ENCODE measurements at places on chromosomes 3 and 15.

DNA sequence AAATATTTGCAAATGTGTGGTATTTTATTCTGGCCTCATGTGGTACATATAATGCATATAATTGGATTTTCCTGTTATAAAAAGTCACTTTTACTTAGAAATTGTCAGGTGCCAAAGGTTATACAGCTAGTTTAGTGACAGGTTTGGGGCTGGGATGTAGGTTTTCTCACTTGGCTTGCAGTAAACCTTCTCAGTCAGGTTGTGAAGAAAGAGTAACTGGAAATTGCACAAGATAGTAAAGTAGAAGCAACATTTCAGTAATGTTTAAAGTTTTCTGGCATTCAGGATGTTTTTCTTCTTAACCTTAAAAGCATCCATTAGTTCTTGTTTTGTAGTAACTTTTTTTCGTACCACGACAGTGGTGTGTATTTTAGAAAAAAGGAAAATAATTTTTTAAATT is 53.9 kb downstream of the MEF2A start:
- no peak overlapping the region for H3K4me3 ChIP-seq
- no peaks in the 10 kb centered on the region for H3K27me3 ChIP-seq
- no peak overlapping the region for H3K27ac ChIP-seq
- peaks cover 6% of the 10 kb centered on the region for H3K4me1 ChIP-seq

DNA sequence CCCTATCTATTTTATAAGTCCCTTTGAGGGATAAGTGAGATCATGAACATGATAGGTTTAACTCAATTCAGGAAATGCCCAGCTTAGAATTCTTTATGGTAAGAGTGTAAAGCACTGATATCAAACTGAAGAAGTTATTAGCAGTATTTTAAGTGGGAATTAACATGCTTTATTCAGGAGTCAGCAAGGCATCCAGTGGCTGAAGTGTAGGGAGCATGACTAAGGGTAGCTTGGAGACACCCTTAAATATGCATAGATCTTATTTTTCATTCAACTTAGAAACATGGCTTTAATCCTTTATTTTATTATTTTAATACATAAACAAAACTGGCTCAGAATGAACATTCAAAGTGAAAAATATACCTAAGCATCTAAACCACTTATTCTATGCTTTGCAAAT is 158.3 kb upstream of the LPP start:
- DNase-seq, result no peak
- no peak overlapping the region for H3K4me3 ChIP-seq
- no peaks in the 10 kb centered on the region for H3K27me3 ChIP-seq
- no peaks in the 10 kb centered on the region for H3K36me3 ChIP-seq

- peaks cover 33% of the 10 kb centered on the region for H3K36me3 ChIP-seq
- H3K27me3 ChIP-seq, result peaks cover 9% of the 10 kb centered on the region
- H3K4me1 ChIP-seq, result peaks cover 17% of the 10 kb centered on the region
- H3K27ac ChIP-seq, result no peak overlapping the region
- DNase-seq, result no peak
- H3K4me3 ChIP-seq, result no peak overlapping the region
Measured at GRCh38 chr3:39127908-39128304, 20.4 kb downstream of the TTC21A start.

DNA sequence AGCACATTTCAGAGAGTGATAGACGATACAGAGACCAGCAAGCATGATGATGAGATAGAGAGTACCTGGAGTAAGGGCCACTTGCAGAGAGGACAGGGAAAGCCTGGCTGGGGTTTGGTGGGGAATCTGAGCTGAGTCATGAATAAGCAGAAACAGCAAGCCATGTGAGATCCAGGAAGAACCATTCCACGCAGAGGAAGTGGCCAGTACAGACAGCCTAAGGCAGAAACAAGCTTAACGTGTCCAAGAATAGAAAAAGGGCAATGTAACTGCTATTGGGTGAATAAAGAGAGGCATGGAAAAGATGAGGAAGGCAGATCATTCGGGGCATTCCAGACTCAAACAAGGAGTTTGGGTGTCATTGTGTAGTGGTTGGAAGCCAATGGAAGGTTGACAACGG is 816.3 kb upstream of the CFAP20DC start:
- no peaks in the 10 kb centered on the region for H3K27me3 ChIP-seq
- peaks cover 2% of the 10 kb centered on the region for H3K4me1 ChIP-seq

DNA sequence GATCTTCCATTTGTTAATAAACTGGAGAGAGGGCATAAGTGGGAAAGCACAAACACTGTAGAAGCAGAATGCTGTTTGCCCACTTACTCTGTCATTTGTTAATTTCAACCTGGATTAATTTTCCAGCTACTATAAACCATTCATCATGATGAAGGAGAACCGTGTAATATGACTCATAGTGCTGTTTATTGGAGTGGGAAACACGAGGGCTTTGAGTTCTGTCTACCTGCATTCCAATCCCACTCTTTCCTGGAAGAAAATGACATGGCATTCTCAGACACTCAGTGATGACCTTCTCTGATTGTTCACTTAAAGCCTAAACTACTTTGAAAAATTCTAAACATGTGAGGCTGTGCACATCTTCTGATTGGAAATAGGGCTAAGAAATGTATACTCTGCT is 826.7 kb downstream of the AGBL1 start:
- H3K4me1 ChIP-seq, result no peaks in the 10 kb centered on the region
- no peaks in the 10 kb centered on the region for H3K27me3 ChIP-seq
- H3K4me3 ChIP-seq, result no peak overlapping the region
- no peak overlapping the region for H3K27ac ChIP-seq

GRCh38 chr15:34023907-34024306 is 15.1 kb downstream of the AVEN start:
- H3K4me3 ChIP-seq, result no peak overlapping the region
- H3K27ac ChIP-seq, result no peak overlapping the region
- H3K27me3 ChIP-seq, result peaks cover 4% of the 10 kb centered on the region
- H3K36me3 ChIP-seq, result no peaks in the 10 kb centered on the region

- DNase-seq, result no peak
- H3K4me1 ChIP-seq, result no peaks in the 10 kb centered on the region
- no peak overlapping the region for H3K4me3 ChIP-seq
- peaks cover 4% of the 10 kb centered on the region for H3K27me3 ChIP-seq
- H3K36me3 ChIP-seq, result no peaks in the 10 kb centered on the region
- no peak overlapping the region for H3K27ac ChIP-seq
Measured at GRCh38 chr3:94307588-94307987, 244.7 kb downstream of the NSUN3 start.

DNA sequence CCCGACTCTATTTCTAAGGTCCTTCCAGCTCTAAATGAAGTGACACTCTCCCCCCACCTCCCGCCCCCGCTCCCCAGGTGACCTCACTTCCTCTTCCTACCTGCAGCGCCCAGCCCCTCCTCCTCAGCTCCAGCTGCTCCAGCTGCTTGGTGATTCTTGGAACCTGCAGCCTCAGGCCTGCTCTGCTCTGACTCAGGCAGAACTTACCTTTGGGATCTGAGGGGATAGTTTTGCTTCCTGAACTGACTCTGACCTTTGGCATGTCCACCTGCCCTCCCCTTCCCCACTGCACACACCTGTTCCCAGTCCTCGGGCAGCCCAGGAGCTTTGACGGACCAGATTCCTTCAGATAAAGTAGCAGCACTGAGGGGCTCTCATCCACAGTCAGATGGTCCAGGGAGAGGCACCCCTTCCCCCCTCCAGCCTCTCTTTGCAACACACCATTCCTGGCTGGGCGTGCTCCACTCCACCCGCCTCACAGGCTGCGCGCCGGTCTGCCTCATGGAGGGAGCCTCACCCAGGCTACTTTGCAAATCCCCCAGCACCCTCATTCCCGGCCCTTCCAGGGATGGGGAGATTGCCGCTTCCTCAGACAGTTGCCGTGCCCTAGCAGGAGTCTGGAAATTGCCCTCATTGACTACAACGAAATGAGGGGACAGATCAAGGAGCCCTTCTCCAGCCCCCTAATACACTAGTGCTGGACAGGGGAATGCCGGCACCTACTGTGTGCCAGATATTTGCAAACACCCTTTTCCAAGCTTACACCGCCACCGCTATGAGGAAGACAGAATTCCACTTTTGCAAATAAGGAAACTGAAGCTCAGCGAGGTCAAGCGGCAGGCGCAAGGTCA is 692 bp upstream of the C15orf39 start:
- H3K27me3 ChIP-seq, result peaks cover 13% of the 10 kb centered on the region
- peaks cover 33% of the 10 kb centered on the region for H3K4me1 ChIP-seq
- no peak for DNase-seq
- no peaks in the 10 kb centered on the region for H3K36me3 ChIP-seq
- peak overlapping the region; percentile 82 for H3K27ac ChIP-seq

- H3K4me1 ChIP-seq, result peaks cover 71% of the 10 kb centered on the region
- no peak for DNase-seq
- H3K4me3 ChIP-seq, result peak overlapping the region; percentile 94
- H3K27ac ChIP-seq, result peak overlapping the region; percentile 94
- peaks cover 44% of the 10 kb centered on the region for H3K36me3 ChIP-seq
Measured at GRCh38 chr3:184336547-184337398, 627 bp upstream of the FAM131A start.

DNA sequence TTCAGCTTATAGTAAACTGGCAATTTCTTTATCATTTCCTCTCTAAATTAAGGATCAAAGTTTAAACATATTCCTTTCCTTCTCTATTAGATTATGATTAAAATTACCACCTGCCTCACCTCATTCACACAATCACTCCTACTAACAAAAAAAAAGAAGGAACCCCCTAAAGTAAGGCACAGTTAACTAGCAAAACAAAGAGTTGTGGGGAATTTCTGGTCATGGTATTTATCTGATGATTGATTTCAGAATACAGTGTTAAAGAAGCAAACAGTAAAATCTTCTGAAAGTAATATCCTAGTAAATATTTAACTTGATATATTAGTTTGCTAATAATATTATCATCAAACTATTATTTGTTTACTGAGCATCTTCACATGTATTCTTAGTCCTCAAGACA is 8.8 kb downstream of the GBE1 start:
- H3K4me1 ChIP-seq, result peaks cover 3% of the 10 kb centered on the region
- no peaks in the 10 kb centered on the region for H3K27me3 ChIP-seq
- no peak for DNase-seq

GRCh38 chr3:49020330-49021212 is 1.4 kb upstream of the NDUFAF3 start:
- H3K4me1 ChIP-seq, result peaks cover 18% of the 10 kb centered on the region
- H3K4me3 ChIP-seq, result peak overlapping the region; percentile 96
- peak; percentile 42 for DNase-seq
- H3K27ac ChIP-seq, result peak overlapping the region; percentile 42
- H3K36me3 ChIP-seq, result peaks cover 26% of the 10 kb centered on the region
- H3K27me3 ChIP-seq, result peaks cover 25% of the 10 kb centered on the region

DNA sequence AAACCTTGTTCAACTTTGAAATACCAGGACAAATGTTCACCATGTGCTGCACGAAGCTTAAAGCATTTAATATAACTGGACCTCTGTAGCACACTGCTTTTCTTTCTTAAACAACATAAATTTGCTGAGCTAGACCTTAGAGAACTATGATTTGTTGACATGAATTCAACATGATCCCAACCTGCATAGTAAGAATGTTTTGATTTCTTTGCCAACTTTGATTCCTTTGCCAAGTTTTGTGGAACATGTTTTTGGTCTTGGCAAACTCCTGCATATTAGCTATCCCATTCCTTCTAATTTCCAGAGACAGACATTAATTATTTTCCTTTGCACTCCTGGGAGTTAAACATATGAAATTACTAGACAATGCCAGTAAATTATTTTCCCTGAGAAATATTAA is 197.2 kb upstream of the RBMS3 start:
- no peaks in the 10 kb centered on the region for H3K27me3 ChIP-seq
- no peaks in the 10 kb centered on the region for H3K36me3 ChIP-seq
- no peak for DNase-seq
- H3K4me1 ChIP-seq, result no peaks in the 10 kb centered on the region

GRCh38 chr15:90178468-90179435 is 22.4 kb upstream of the SEMA4B start:
- H3K36me3 ChIP-seq, result no peaks in the 10 kb centered on the region
- H3K4me3 ChIP-seq, result no peak overlapping the region
- H3K4me1 ChIP-seq, result no peaks in the 10 kb centered on the region
- peaks cover 2% of the 10 kb centered on the region for H3K27me3 ChIP-seq
- DNase-seq, result no peak

GRCh38 chr3:3553236-3553635 is 246.0 kb upstream of the LRRN1 start:
- H3K4me1 ChIP-seq, result no peaks in the 10 kb centered on the region
- H3K27ac ChIP-seq, result no peak overlapping the region
- DNase-seq, result no peak
- H3K36me3 ChIP-seq, result no peaks in the 10 kb centered on the region
- H3K4me3 ChIP-seq, result no peak overlapping the region
- peaks cover under 1% of the 10 kb centered on the region for H3K27me3 ChIP-seq

GRCh38 chr3:62051506-62051905 is 321.8 kb downstream of the FEZF2 start:
- peak; percentile 21 for DNase-seq
- no peaks in the 10 kb centered on the region for H3K27me3 ChIP-seq
- no peaks in the 10 kb centered on the region for H3K36me3 ChIP-seq
- H3K4me1 ChIP-seq, result peaks cover 12% of the 10 kb centered on the region
- H3K27ac ChIP-seq, result no peak overlapping the region
- H3K4me3 ChIP-seq, result no peak overlapping the region

GRCh38 chr15:90039996-90040395 is 38.9 kb downstream of the ZNF710 start:
- H3K27me3 ChIP-seq, result peaks cover 13% of the 10 kb centered on the region
- no peak for DNase-seq
- peaks cover 82% of the 10 kb centered on the region for H3K4me1 ChIP-seq
- H3K4me3 ChIP-seq, result no peak overlapping the region

DNA sequence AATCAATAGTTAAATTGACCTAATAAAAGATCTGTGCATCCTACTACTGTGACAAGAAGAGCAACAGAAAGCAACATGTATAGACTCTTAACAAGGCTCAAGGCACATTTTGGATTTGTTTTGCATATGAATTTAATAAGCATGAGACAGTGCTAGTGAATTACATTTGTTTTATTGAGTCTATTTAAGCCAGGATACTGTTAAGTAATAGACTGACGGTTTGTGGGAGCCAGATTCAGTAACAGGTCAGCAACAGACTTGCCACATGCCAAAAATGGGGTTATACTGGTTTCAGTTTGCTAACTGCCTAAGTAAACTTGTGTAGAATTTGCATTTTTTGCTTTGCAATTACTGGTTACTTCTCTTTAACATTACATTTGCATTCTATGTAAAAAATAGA is 54.0 kb downstream of the MBNL1 start:
- H3K27ac ChIP-seq, result no peak overlapping the region
- H3K4me1 ChIP-seq, result peaks cover 14% of the 10 kb centered on the region
- H3K36me3 ChIP-seq, result peaks cover 8% of the 10 kb centered on the region
- no peaks in the 10 kb centered on the region for H3K27me3 ChIP-seq
- H3K4me3 ChIP-seq, result no peak overlapping the region

GRCh38 chr3:18179521-18179920 is 245.6 kb downstream of the SATB1 start:
- no peaks in the 10 kb centered on the region for H3K4me1 ChIP-seq
- H3K36me3 ChIP-seq, result no peaks in the 10 kb centered on the region
- no peak overlapping the region for H3K27ac ChIP-seq
- no peaks in the 10 kb centered on the region for H3K27me3 ChIP-seq
- DNase-seq, result no peak

- peaks cover 4% of the 10 kb centered on the region for H3K27me3 ChIP-seq
- no peaks in the 10 kb centered on the region for H3K4me1 ChIP-seq
- H3K4me3 ChIP-seq, result no peak overlapping the region
Measured at GRCh38 chr15:59244337-59244736, 37.7 kb downstream of the LDHAL6B start.

- no peaks in the 10 kb centered on the region for H3K36me3 ChIP-seq
- H3K4me3 ChIP-seq, result no peak overlapping the region
- peaks cover 4% of the 10 kb centered on the region for H3K27me3 ChIP-seq
- no peak for DNase-seq
- H3K27ac ChIP-seq, result no peak overlapping the region
Measured at GRCh38 chr15:65056868-65057548, 10.8 kb downstream of the RASL12 start.

- no peaks in the 10 kb centered on the region for H3K36me3 ChIP-seq
- no peaks in the 10 kb centered on the region for H3K27me3 ChIP-seq
- DNase-seq, result no peak
- no peak overlapping the region for H3K27ac ChIP-seq
- H3K4me1 ChIP-seq, result no peaks in the 10 kb centered on the region
Measured at GRCh38 chr3:159366476-159366875, 564.6 kb downstream of the MFSD1 start.
